ENCODE measurements at places on chromosomes 2 and 18.
A peak's percentile ranks its signal among the peaks of the same experiment; 100 is the strongest.

DNA sequence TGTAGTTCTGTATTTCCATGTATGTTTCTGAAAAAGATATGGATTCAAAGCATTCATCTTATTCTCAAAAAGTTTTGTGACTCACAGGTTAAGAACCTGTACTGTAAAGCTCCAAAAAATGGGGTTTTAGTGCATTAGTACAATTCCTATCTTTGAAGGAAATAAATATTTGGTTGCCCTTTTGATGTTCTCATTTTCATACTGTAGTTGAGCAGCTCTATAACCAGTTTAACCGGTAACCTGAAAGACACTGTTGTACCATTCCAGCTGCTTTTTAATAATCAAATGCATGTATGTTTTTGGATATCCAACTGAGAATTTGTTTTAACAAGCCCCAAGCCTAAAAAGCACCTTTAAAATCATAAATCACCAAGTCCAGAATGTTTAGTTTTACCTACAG lies 9.6 kb upstream of the OSGEPL1 start:
- DNase-seq, result no peak

GRCh38 chr18:22547807-22548561 lies 130.3 kb upstream of the CTAGE1 start:
- DNase-seq, result no peak

DNA sequence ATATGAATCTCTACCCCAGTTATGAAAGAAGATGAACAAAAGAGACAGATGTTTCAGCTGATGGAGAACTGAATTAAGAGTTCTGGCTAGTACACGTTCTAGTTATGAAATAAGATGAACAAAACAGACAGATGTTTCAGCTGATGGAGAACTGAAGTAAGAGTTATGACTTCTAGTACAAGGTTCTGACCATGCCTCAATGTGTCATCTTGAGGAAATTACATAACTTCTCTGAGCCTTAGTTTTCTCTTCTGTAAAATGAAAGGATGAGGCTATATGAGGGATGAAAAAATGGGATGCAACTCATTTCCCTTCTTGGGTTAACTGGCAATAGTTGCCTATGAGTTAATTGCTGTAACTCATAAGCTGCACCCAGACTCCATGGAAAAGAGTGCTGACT lies 92.9 kb upstream of the WDR75 start:
- no peak for DNase-seq

GRCh38 chr2:234243871-234244565 lies 193.5 kb downstream of the SPP2 start:
- no peak for DNase-seq

- DNase-seq, result no peak
Observed at GRCh38 chr2:227234429-227234828, 70.0 kb downstream of the COL4A3 start.

DNA sequence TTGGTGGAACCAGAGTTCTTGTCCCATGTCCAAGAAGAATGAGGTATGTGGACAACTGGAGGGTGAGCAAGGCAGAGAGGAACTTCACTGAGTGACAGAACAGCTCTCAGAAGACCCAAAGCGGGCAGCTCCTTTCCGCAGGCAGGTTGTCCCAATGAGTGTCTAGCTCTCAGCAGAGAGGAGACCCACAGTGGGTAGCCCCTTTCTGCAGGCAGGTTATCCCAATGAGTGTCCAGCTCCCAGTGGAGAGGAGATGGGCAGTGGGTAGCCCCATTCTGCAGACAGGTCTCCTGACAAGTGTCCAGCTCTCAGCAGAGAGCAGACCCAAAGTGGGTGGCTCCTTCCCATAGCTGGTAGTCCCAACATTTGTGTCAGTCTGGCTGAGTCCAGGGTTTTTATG lies 69.6 kb downstream of the SRBD1 start:
- no peak for DNase-seq

GRCh38 chr2:109059474-109060165 lies 69.4 kb upstream of the SH3RF3 start:
- no peak for DNase-seq

GRCh38 chr2:76569819-76570218 lies 859.1 kb upstream of the GCFC2 start:
- no peak for DNase-seq

- no peak for DNase-seq
Observed at GRCh38 chr2:23584054-23584745, 199.2 kb downstream of the KLHL29 start.

DNA sequence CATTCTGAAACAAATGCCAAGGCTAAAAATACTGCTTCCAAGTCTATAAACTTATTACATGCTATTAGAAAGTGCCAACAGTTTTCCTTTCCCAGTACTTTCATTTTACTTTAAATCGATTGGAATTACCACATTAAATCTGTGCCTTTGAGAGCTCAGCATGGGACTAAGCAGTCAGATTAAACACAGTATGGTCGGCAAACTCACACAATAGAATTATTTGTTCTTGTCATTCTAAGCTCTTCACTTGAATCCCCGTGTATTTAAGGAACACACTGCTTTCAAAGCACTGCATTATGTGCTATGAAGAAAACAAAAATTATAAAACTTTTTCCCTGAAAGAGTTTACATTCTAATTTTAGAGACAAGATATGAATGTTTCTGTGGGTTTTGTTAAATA lies 444.4 kb upstream of the SLC39A10 start:
- DNase-seq, result peak; percentile 73

GRCh38 chr2:171703574-171704347 lies 16.5 kb downstream of the DYNC1I2 start:
- peak; percentile 79 for DNase-seq

DNA sequence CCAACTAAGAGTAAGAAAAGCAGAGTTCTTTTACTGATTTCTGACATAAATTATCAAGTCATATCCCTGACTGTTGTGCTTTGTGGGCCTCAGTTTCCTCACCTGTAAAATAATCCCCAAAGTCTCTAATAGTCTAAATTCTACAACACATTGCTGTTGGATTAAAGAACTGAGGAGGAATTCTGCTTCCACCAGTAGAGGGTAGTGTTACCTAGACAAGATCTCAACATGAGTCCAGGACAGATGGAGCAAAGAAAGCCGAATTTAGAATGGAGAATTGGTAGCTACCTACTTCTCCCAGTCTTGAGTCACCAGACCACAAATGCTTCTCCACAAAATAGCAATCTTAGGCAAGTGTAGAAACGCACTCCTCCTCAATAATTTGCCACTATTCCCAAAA lies 462.5 kb upstream of the FSHR start:
- DNase-seq, result peak; percentile 78

DNA sequence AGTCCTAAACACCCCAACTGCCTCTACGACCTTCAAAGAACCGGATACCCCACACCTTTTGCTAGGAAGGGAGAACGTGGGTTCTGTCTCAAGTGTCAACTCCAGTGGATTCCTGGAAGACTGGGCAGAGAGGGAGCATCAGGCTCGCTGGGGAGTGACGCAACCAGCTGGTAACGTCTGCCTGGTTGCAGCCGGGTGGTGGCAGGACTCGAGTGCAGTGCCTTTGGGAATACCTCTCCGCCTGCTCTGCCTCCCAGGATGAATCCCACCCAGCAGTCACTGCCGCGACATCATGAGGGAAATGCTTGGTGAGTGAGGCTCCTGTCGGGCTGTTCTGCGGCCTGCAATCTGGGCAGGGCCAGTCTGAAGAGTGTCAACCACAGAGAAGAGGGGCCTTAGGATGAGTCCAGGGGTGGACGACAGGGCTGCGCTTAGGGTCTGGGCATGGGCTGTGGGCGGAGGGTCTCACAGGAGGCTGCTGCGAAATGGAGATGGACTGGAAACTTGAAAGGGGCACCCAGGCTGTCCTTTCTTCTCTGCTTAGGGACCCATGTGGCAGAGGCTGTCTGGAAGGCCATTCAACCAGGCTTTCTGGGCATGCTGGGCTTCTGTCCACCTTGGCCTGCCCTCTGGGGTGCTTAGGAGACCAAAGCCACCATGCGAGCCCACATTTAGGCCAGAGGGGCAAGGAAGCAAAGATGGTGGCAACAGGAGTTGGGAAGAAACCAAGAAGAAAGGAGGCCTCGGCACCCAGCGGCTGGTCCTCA lies 12.9 kb downstream of the GPR17 start:
- no peak for DNase-seq

DNA sequence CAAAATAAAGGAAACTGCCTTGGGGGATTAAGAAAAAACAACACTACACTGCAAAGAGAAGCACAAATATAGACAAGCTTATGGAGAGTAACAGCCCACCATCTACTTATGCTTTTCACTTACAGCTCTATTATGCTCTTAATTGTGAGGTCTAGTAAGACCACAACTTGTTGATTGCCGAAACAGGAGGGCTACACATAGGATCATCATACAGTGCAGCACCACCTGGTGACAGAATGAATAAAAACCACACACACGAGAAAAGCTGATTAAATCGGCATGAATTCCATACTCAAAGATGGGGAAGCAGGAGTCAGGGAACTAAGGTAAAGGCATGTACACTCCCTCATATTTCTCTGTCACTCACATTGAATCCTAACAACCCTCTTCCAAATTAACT lies 259.2 kb downstream of the IKZF2 start:
- peak; percentile 62 for DNase-seq

- no peak for DNase-seq
Observed at GRCh38 chr18:28729321-28729720, 552.4 kb upstream of the CDH2 start.

DNA sequence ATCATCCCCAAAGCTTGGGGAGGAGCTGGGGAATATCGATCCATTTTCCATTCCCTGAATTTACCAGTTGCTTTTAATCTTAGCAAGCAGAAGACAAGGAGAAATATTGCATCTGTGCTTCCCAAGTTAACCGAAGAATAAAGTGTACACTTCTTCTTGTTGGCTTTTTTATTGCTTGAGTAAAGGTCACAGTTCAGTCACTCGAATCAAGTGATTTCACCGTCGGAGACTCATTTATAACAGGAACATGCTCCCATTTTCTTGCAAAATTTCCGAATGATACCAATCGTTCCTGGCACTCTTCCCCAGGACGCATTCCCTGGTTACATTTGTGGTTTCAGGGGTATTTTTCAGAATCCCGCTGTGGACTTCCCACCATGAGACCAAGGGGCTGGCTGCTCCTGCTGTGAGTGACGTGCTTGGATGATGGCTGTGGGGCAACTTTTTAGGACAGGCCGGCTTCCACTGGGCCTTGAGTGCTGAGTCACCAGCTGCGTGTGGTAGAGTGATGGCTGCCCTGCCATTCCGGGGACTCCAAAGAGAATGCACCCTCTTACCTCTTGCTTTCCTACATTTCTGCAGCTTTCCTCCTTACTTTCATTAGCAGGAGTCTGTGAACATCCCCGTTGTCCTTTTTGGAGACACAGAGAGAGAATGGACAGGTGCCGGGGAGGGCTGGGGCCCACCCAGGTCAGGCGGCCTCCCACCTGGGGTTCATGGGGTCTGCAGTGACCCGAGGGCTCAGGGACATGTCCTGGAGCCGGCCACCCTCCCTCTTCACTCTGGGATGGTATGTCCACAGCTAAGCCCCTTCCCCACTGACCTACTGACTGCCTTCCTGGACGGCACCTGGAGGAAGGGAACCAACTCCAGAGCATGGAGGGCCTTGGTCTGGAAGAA lies 60.7 kb upstream of the HDAC4 start:
- no peak for DNase-seq
